ENCODE measurements at places on chromosomes 16 and 17. TPM values are rescaled to one million over a fixed set of nuclear protein-coding genes. Genes with fewer than 3 reads are reported as not detected.

DNA sequence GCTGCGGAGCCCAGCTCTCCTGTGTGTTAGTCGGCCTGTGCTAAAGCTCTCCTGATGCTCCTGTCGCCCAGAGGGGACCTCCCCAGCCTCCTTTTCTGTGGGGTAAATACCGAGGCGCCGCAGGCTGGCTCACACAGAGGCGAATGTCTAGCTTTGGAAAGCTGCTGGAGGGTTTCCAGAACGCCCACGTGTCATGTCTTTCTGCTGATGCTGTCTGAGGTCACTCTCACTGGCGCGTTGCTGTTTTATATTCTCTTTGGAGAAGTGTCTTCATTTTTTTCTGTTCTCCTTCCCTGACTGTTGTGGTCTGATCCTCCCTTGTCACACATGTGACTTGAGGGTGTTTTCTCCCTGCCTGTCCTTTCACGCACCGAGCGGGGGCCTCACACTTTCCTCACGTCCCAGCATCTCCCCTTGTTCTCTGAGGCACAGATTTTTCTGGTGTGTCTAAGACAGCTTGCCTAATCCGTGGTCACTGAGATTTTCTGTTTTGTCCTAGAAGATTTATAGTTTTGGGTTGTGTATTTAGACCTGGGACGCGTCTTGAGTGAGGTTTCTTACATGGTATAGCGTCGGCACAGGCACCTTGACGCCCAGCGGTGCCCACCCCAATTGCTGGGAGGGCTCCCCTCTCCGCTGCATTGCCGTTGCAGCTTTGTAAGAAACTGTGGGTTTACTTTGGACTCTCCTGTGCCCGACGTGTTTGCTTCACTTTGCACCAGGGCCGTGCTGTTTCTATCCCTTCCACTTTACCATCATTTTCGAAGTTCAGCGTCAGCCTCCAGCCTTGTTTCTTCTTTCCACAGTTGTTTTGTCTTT, 92.1 kb upstream of the ZNF750 start:
- no peak for DNase-seq

- no peak for DNase-seq
These were observed 67.8 kb downstream of the MAF start for GRCh38 chr16:79532785-79533184.

GRCh38 chr17:45383003-45383402, 49.7 kb downstream of the ARHGAP27 start:
- no peak for DNase-seq

DNA sequence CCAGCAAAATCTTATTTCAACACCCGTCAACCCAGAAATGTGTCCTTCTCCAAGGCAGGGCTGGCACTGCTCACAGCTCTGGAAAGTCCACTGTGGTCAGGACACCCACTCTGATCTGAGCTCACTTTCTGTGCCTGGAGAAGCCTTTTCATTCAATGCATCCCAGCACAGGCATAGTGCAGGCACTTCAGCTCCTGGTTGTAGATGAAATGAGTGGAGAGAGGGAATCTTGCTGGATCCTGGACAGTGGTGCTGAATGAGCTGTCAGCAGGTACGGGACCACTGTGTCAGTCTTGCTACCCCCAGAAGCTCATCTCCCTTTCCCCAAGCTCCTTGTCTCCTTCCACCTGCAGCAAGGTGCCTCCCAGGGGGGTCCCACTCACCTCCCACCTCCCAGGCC, 86.1 kb upstream of the SALL1 start:
- no peak for DNase-seq

DNA sequence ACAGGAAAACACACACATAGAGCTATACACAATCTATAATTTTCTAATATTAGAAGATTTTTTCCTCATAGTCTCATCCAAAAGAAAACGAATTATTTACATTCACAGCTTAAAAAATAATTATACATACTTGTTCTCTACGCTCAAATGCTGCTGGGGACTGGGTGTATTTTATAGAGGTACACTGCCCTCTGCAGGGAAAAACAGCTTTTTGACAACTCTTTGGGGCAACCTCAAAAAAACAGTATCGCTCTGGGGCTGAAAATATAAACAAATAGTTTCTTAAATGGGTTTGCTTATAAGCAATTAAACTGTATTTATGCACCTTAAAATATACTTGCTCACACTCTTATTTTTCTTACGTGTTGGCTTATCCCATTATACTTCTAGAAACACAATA, 261.8 kb upstream of the PSMD7 start:
- DNase-seq = no peak

GRCh38 chr16:104355-104754, 26.3 kb downstream of the MPG start:
- no peak for DNase-seq

DNA sequence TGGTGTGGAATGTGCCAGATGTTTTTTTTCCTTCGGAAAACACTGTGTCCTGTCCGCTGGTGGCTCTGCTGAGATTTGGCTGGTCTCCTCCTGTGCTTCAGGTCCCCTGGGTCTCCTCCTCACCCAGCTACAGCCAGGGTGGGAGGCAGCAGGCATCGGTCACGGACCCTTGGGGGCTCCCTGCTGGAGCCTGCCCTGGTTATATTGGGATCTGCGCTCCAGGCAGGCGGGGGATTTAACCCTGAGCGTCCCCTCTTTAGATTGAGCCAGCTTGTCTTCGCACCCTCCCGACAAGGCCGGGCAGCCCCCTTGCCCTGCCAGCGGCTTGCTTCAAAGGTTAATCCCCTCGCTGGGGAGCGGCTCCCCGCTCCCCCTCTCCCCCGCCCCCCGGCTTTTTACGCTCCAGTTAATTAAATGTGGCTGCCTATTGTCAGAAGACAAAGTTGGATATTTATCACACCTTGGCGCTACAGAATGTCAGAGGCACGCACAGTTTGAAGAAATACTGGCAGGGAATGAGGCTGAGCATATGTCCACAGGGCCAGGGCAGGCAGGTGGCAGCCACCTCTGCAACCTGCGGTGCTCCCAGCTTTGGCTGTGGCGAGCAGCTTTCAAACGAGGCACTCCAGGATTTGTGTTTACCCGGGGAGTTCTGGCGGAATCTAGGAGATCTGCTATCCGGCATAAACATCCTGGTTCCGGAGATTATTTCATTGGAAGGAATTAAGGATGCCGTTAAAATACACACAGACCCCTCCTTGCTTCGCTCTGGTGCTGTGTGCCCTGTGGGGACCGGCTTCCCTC, 38.2 kb upstream of the GSE1 start:
- DNase-seq = no peak

- no peak for DNase-seq
These were observed 77.6 kb downstream of the CHD9 start for GRCh38 chr16:53132406-53132805.

DNA sequence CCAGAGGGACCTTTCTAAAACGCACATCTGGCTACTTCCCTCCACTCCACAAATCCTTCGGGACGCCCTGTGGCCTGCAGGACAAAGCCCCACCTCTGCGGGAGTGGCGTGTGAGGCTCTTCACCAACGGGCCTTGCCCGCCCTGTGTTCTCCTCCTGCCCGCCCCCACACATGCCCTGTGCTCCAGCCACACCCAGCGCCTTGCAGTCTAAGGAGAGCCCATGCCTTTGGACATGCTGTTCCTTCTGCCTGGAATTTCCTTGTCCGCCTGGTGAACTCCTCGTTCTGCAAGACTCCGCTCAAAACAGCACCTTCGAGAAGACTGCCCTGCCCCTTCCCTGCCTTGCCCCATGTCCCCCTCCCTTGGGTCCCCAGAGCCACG, 7.4 kb downstream of the ELOB start:
- no peak for DNase-seq

DNA sequence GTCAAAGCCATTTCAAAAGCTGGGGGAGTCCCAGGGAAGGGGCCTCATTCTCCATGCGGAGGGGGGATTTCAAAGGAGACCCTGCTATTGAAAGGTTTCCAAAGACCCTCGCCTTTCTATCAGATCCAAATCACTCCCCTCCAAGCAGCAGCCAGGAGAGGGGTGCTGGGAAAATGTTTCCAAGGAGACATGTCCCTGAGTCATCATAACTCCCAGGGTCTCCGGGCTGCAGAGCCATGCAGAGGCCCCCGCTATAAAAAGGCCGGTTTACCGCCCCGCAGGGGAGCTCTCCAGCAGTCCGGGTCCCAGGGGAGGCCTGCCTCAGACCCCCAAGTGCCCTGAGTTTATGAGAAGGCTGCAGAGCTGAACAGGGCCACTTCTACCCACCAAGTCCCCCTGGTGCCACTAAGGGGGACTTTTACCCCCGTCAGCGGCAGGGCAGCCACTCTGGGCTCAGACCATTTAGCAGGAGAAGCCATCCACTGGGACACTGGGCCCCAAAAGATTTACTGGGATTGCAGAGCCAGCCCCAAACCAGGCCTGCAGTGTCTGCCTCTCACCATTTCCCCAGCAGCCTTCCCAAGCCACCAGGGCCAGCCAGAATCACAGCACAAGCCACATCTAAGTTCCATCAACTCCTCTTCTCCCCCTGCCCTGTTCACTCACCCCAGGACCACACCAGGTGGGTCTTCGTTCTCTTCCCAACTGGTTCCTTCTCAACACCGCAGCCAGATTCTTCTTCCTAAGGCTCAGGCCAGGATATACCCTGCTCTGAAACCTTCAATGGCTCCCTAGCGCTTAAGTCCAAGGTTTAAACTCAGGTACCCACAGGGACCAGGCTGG, 234.4 kb downstream of the ZNF423 start:
- DNase-seq = no peak

- DNase-seq = peak; percentile 73
These were observed at the start of gene MYO15B for GRCh38 chr17:75587675-75588595. TSS of gene MYO15B (plus strand) at chr17:75587800. CDS start at chr17:75588058, 258 bp downstream.

DNA sequence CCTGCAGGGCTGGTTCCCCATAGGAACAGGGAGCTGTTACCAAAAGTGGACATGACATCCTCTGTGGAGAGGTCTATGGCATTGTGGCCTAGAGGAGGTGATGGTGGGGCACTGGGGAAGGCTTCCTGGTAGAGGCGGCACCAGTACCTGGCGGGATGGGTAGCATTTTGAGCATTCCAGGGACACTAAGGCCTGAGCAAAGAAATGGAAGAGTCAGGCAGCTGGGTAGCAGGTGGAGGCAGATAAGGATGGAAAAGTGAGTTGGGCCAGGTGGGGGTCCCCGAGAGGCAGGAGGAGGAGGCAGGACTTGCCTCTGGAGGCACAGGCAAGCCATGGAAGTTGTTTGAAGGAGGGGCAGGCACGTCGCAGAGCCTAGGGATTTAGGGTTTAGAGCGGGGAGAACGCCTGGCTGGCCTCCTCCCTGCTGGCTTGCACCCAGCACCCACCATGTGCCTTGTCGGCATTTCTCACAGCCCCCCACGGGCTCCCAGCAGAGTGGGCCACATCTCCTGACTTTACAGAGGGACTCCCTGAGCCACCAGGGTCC, 5.1 kb upstream of the ADCY7 start:
- no peak for DNase-seq

DNA sequence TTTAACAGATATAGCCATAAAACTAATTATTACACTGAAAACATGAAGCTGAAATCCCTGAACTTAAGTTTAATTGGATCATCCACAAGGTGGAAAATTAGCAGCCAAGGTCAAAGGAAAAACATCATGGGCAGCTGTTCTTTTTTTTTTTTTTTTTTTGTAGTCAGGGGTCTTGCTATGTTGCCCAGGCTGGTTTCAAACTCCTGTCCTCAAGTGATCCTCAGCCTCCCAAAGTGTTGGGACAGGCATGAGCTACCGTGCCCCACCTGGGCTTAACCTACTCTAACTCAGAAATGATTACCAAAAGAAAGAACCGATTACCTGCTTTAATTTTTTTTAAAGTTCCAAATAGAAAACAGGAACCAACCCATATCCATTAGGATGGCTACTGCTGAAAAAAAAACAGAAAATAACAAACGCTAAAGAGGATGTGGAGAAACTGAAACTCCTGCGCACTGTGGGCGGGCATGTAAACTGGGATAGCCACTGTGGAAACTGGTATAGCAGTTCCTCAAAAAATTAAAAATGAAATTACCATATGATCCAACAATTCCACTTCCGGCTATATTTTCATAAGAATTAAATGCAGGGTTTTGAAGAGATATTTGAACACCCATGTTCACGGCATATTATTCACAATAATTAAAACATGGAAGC, 8.6 kb downstream of the CMC2 start:
- DNase-seq = no peak

DNA sequence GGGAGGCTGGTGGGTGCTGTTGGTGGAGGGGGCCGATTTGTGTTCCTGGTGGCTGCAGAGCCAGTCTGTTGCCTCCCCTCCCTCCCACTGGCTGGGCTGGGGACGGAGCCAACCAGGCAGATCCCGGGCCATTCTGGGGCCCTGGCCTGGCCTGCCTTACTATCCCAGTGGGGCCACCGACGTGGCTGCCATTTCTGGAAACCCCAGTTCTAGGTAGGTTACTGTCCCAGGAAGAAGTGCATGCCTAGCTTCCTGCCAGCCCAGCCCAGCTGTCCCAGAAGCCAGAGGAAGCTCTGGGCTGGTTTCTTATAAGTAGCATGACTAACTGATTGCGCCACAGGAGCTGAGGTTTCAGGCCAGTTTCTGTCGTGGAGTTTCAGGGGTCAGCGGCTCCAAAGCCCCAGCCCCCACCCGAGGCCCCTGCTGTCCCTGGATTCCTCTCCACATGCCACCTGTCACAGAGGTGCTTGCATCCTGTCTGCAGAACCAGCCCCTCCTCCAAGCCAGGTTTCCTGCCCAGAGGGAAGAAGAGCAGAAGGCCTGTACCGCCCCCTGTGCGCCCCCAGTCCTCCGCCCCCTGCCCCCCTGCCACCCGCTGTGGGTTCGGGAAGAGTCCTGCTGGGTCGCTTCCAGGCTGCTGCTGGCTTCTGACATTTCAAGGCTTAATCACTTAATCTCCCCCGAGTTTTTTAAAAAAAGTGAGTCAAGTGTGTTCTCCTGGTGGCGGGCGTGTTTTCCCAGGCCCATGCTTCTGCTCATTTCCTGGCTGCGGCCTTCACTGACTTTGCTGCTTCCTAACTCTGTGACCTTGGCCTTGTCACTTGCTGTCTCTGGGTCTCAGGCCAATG, 13.2 kb downstream of the IL4R start:
- DNase-seq = peak; percentile 59

GRCh38 chr17:2335726-2336214, 487 bp downstream of the TSR1 start:
- DNase-seq = no peak

- DNase-seq = no peak
These were observed 11.4 kb downstream of the LIMD2 start for GRCh38 chr17:63688396-63689020.

GRCh38 chr17:17663160-17664063, 17.8 kb upstream of the RAI1 start:
- peak; percentile 94 for DNase-seq

- no peak for DNase-seq
These were observed 5.8 kb upstream of the ADGRG1 start for GRCh38 chr16:57622361-57623250.

DNA sequence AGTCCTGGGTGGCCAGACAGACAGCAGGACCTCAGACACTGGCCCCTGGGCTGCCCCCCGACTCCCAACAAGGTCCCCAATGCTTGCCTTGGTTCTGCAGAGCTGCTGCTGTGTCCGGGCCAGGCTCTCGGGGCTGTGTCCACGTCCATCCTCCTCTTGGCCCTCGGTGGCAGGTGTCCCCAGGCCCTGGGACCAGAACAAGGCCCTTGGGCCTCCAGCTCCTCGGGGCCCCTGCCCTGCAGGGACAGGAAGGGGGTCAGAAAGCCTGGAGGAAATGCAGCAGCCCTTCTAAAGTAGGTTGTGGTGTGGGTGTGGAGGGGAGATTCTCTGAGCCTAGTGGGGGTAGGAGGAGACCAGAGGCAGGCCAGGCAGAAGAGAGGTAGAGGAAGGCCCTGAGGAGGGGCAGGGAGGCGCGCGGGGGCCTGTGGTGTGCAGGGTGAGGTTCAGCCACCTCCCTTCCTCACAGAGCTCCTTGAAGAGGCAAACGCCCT, 2.5 kb upstream of the AXIN1 start:
- peak; percentile 70 for DNase-seq

The POLR3K gene
- total RNA-seq = 5.5 TPM

The HSF5 gene
- total RNA-seq = 1.6 TPM

The STH gene
- not detected for total RNA-seq

The IL21R gene
- total RNA-seq = 121 TPM

The ITGAD gene
- total RNA-seq = not detected

The VMO1 gene
- total RNA-seq = not detected

The MRPL28 gene
- 16.7 TPM for total RNA-seq

The CUEDC1 gene
- not detected for total RNA-seq

All from CD8-positive, alpha-beta T cell (primary cell).